Fibroblast of pulmonary artery (primary cell): ENCODE measurements at places on chromosomes 4 and X.

DNA sequence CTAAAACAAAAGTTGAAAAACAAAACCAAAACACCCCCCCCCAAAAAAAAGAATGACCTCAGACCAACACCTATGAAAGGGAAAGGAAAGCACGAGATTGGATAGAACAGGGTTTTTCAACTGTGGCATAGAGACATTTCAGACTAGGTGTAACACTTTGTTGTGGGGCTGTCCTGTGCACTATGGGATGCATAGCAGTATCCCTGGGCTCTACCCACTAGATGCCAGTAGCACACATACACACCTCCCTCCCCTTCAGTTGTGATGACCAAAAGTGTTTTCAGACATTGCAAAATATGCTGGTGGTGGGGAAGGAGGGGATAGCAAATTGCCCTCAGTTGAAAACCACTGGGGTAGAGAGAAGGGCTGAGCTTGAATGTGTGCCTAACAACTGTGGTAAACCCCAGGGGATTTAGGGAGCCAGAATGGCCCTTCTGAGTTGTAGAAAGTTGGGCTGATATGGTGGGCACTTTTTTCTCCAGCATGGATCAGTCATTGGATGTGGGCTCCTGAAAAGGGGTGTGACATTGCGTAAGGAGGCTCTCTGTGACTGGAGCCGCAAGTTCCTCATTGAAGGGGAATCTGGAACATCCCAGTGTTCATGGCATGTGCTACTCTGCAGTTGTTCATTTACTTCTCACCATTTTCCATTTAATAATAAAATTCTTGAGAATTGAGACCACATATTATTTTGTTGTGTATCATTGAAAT, 8.8 kb upstream of the GEMIN8 start:
- DNase-seq: no peak

- DNase-seq: no peak
Measured at GRCh38 chrX:7262551-7262950, 114.6 kb upstream of the PUDP start.

GRCh38 chrX:23784470-23785331, 1.7 kb downstream of the SAT1 start:
- DNase-seq: peak; percentile 81

GRCh38 chr4:189656641-189657040, 284.0 kb upstream of the FRG1 start:
- DNase-seq: no peak

DNA sequence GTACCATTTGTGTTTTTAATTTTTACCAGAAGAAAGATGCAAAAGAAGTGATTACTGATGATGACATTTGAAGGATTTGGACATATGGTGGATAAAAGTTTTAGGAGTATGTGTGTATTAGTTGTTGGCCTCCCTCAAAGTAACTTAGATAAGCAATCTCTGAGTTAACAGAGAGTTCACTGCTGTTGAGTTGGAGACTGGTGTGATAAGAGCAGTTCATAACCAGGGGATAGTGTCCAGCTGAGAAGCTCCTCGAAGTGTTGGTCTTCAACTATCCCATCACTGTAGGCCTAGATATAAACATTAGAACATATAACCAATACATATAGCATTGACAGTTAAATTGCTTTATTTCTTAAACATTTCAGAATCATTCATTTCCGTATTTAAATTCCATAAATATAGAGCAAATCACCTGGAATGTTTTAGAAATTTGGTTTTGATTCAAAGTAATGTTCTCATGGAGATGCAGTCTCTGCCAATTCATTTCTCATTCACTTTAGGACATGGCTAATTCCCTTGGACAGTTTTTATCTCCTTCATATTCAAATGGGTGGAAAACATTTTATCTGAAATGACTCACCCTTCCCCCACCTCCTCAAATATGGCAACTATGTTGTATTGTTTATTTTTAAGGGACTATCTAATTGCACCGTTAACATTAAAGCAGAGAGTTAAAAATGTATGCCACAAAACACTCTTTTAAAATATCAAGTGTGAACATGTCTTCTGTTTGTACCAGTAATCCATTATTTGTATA, 136.8 kb upstream of the SLC4A4 start:
- no peak for DNase-seq

GRCh38 chr4:167897116-167897515, 195.2 kb upstream of the ANXA10 start:
- peak; percentile 86 for DNase-seq

DNA sequence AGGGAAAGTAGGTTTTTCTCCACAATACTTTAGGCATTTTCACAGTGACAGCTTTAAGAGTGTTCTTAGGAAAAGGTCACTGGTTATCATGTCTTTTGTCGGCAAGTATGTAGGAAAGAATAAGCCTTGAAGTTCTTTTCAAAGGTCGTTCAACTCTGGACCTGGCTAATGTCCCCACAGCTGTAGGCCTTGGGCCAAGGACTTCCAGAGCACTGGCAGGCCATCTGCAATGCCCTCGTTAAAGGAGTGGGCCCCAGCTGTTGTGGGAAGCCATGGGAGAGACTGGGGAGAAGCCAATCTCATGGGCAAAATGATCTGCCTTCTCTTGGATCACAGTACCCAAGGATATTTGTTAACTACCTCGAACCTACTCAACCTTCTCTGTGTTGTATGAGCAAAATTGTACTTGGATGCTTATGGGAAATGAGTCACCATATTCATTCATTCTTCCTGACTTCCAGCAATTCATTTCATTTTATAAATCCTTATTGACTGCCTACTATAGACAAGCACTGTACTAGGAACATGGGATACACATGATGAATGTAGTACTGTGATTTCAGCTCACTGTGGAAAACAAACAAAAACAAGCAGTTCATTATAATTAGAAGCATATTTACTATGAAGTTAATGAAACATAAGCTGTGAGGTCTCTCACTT, 141.1 kb upstream of the KIT start:
- DNase-seq: peak; percentile 42
